ENCODE measurements at places on chromosomes 1 and 21. TPM values are rescaled to one million over a fixed set of nuclear protein-coding genes. Genes with fewer than 3 reads are reported as not detected.

DNA sequence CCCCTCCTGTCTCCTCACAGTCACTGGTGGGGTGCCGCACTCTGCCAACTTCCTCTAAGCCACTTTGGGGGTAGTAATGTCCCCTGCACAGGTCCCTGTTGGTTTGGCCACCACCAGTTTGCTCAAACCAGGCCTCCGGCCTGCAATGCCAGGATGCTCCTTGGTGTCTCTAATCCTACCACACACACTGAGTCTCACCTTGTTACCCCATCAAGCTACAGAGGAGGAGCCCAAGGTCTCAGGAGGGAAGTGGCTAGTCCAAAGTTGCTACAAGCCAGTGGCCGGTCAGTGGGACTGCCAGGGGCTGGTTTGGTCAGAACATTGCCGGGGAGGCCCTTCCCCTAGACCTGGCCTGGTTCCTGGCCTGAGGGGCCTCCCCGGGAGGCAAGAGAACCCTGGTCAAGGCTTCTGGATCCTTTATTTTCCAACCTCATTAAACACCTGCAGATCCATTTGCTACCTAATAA, 21.5 kb upstream of the LRP8 start:
- DNase-seq, result peak; percentile 20

DNA sequence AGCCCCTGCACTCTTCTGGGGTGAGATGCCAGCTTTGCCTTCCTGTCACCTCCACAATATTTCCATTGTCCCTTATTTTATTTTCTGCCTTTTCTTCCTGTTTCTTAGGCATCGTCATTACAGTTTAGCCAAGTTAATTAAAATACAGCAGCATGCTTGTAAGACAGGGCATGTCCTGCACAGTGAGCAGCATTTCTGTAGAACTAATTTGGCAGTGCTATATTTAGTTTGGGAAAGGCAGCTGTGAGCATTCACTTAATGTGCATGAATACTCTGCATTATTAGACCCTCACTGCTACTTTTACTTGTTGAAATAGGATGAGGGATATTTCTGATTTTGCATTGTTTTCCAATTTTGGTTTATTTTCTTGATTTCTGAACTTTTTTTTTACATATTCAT, 133.3 kb downstream of the KCNK2 start:
- DNase-seq, result no peak

GRCh38 chr1:235317168-235317567, 10.8 kb downstream of the ARID4B start:
- DNase-seq, result no peak

- no peak for DNase-seq
Measured at GRCh38 chr1:73197972-73198371, 915.6 kb upstream of the NEGR1 start.

DNA sequence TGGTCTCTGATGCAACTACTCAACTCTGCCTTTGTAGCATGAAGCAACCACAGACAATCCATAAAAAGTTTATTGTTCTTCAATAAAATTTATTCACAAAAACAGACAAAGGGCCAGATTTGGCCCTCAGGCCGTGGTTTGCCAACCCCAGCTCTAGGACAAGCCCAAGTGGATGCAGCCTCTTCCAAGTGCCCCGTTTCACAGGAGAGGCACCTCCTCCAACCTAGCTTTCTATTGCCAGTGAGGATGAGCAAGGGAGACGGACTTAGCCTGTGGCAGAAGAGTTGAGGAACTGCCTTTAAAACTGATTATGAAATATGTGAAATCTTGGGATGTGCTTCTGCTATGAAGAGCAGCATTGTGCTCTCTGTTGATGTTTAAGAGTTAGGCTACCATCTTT, 105.4 kb downstream of the PSMG1 start:
- no peak for DNase-seq

Gene MECR
- 49.0 TPM for total RNA-seq

DNA sequence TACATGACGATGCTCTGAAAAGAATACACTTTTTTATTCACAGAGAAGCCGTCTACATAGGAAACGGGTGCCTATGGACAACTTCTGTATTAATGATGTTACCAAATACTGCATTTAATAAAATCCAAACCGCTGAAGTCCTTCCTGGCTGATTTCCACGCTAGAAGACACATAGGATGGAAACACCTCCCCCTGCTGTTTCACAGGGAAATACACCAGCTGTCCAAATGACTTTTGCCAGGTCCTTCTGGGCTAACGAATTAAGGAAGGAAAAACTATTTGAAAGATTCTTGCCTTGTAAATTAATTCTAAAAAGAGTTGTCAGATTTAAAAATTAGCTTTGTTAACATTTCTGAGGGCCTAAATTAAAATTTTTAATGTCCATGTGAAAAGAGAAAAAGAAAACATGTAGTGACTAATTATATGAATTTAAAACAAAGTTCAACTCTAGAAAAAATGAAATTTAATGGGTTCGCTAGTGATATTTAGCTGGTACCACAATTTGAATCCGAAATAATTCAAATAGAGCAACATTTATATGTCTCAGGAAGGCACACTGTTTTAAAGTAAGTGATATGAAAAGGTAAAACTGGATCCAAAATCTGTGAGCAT, 146.0 kb downstream of the RERE start:
- no peak for DNase-seq

GRCh38 chr1:170729225-170730002, 65.5 kb downstream of the PRRX1 start:
- no peak for DNase-seq

GRCh38 chr1:5329068-5329739, 663.0 kb downstream of the NPHP4 start:
- no peak for DNase-seq

Gene RNU1-4
- 1,626 TPM for total RNA-seq

Gene ANGPTL3
- not detected for total RNA-seq

Gene LCE1E
- not detected for total RNA-seq

GRCh38 chr1:200999667-201000066, 23.8 kb downstream of the KIF21B start:
- no peak for DNase-seq

GRCh38 chr1:196774603-196775002, at the start of gene CFHR3:
TSS of gene CFHR3 (plus strand) at chr1:196774840. CDS start at chr1:196774887, 47 bp downstream.
- DNase-seq, result no peak

Gene MARCKSL1
- 117 TPM for total RNA-seq

DNA sequence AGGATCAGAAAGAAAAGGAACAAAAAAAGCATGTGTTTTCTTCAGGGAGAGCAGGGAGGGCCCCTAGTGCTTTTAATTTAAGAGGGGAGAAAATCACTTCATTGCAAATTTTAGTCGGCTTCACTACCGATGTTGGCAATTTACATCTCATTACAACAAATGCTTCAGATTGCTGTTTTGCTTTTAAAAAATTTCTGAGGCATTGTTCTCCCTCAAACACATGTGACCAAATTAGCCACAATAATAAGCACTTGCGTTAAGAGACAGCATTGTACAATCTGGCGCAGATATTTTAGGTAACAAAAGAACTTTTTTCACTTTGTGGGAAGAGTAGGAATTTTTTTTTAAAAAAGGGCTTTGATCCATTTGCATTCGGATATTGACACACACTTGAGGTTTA, 29.8 kb downstream of the BEND5 start:
- DNase-seq, result no peak

DNA sequence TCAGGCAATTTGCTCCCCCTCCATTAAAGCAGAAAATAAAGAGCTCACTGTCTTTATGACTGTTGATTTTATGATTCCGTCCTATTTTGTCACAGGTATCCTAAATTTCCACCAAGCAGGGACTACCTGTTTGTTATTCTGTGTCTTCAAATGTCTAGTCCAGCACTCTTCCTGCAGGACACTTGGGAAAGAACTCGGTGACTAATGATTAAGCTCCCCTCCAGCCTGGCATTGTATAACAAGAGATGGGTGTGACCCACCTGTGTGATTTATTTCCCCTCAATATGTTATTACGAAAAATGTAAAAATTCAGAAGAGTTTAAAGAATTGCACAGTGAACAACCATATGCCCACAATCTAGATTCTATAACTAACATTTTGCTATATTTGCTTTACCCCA, 42.9 kb upstream of the LRRN2 start:
- DNase-seq, result no peak

GRCh38 chr1:69409731-69410456, 157.8 kb upstream of the LRRC7 start:
- no peak for DNase-seq

Gene DISP3
- total RNA-seq, result 0.34 TPM

DNA sequence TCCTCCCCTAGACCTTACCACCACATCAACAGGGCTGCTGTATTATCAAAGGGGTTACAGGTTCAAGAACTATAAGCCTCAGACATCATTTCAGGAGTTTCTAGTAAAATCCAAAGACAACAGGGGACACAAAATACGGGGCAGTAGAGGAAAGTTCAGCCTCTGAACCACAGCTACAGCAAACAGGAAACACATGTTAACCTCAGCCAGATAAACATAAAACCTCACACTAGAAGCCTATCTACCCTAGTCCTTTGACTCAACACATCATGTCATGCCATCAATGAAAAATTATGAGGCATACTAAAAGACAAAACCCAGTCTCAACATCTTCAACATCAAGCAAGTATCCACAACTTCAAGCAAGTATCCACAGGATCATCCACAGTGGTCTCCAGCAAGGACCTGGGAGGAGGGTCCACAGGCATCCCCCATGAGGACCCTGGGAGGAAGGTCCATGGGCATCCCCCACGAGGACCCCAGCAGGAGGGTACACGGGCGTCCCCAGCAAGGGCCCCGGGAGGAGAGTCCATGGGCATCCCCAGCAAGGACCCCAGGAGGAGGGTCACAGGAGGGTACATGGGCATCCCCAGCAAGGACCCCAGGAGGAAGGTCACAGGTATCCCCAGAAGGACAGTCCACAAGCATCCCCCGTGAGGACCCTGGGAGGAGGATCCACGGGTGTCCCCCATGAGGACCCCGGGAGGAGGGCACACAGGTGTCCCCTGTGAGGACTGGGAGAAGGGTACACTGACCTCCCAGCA, 440.0 kb downstream of the MATN1 start:
- peak; percentile 24 for DNase-seq

- DNase-seq, result no peak
Measured at GRCh38 chr1:54188291-54188690, 11.5 kb downstream of the CYB5RL start.

- DNase-seq, result no peak
Measured at GRCh38 chr1:198909973-198910372, 271.1 kb downstream of the PTPRC start.

DNA sequence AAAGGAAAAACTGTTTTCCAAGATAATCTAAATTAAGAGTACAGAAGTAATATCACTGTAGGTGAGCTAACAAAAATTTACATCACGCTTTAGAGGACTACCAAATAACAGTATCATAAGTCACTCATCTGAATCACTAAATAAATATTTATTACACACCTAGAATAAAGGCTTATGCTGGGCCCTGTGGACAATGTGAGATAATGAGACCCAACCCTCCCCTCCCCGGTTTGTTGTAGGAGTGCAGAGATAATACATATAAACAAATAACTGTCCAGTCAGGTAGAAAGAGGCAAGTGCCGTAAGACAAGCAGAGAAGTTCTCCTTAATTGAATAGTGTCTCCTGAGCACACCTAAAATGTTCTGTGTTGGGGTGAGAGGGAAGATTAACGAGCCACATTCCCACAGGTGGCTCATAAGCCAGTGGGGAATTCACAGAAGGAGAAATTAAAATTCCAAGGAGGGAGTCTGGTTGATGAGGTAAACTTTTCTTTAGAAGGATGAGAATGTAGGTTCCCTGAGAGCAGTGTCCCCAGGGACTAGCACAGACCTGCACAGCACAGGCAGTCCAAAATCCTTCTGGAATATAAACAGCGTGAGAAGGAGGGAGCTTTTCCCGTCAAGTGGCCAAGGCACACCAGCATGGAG, 241.4 kb downstream of the NFIA start:
- no peak for DNase-seq

Gene SLAMF7
- 24.0 TPM for total RNA-seq

GRCh38 chr1:76158126-76158525, 83.6 kb downstream of the ST6GALNAC3 start:
- DNase-seq, result no peak

Gene OPTC
- total RNA-seq, result not detected

Gene ELOVL1
- total RNA-seq, result 135 TPM

DNA sequence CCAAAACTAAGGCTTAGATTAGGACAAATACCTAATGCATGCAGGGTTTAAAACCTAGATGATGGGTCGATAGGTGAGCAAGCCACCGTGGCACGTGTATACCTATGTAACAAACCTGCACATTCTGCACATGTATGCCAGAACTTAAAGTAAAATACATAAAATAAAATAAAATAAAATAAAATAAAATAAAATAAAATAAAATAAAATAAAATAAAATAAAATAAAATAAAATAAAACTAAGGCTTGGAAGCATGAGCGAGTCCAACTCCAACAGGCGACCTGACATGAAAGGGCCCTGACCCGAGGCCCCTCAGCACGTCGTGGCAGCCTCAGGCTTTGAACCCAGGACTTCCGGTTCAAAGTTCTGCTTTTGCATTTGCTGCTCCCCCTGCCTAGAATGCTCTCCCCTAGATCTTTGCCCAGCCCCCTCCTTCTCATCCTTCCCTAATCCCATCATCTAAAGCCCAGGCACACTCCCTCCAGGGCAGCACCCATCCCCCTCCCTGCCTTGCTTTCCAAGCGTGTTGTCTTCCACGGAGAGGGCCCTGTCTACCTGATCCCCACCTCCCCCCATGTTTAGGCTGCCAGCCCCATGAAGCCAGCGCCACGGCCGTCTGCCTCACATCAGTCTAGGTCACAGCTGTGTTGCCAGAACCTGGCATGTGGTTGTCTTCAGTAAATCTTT, 64.3 kb downstream of the TAS1R2 start:
- no peak for DNase-seq

Gene HRNR
- total RNA-seq, result not detected

GRCh38 chr21:33155005-33155404, 74.7 kb upstream of the IFNAR2 start:
- no peak for DNase-seq

DNA sequence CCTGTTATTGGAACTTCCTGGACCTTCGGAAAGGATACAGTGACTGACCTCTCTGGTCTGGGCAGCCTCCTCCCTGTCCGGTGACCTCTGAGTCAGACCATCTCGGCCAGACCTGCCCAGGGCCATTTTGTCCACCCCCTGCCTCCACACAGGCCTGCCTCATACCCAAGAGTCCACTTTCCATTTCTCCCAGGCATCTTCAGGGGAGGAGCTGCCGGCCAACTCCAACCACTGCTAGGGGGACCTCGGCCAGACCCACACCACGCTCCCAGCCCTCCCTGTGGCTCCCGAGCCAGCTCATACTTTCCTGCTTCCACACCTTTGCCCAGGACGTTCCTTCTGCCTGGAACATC, 29.5 kb upstream of the RUNX3 start:
- no peak for DNase-seq

Gene E2F2
- 0.52 TPM for total RNA-seq

- DNase-seq, result no peak
Measured at GRCh38 chr1:85888921-85889320, 180.7 kb upstream of the ZNHIT6 start.

DNA sequence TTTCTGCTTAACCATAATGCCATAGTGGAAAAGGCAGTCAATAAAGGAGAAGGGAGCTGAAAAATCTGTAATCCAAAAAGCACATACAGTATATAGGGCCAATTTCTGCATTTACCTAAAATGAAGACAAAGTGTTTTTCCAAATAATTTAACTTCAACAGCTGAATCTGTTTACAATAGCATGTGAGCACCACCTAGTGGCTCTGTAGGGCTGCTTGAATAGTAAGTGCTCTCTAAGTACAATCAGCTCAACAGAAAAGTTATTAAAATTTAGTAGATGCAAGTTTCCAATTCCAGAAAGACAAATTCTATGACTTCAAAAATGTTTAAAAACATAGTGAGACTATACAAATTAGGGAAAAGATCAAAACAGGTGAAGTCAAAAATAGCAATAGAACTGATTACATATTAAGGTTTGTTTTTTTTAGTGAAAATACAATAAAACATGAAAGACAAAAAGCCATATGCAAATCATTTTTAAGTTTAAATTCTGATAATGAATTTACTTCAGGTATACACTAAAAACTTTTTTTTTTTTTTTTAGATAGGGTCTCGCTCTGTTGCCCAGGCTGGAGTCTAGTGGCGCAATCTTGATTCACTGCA, 220.0 kb downstream of the SETD4 start:
- DNase-seq, result peak; percentile 58
